ENCODE measurements at places on chromosomes 4 and X.

GRCh38 chrX:148540114-148540513 is 39.7 kb downstream of the AFF2 start:
- DNase-seq = no peak

GRCh38 chrX:129462707-129463106 is 60.6 kb downstream of the SMARCA1 start:
- DNase-seq = no peak

GRCh38 chr4:177246641-177247584 is 62.8 kb upstream of the NEIL3 start:
- DNase-seq = no peak

DNA sequence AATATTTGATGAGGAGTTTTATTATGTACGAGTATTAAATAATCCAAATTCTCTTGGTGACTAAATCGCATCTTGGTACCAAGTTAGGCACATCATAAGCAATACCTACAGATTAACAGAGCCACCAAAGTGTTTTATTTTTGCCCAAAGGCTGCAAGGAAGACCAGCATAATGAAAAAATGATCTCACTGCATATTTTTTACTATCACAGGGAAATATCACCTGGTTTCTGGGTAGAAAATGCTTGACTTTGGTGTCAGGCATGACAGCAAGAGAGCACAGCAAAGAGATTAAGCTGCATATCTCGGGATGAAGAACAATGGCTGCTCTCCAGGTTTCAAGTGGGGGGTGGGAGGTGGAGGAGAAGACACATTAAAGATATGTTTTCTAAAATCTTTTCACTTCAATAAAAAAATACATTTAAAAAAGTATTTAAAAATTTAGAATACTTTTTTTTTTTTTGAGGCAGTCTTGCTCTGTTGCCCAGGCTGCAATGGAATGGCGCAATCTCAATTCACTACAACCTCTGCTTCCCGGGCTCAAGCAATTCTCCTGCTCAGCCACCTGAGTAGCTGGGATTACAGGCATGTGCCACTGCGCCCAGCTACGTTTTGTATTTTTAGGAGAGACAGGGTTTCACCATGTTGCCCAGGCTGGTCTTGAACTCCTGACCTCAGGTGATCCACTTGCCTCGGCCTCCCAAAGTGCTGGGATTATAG is 86.1 kb downstream of the FRYL start:
- DNase-seq = no peak

DNA sequence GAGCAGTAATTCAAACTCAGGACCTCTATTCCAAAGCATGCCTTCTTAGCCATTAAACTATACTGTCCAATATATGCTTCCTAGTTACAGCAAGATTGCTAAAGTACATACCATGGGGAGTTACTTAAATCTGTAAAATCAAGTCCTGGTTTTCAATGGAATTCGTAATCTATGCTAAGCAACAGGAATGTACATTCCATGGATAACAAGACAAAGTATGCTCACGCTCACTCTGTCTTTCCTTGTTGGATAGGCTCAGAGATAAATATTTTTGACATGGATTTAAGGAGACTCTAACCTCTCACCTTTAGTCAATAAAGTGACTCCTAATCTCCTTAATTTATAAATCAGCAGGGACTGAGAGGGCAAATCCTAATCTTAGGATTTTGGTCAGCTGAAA is 47.3 kb upstream of the STK26 start:
- DNase-seq = no peak

- no peak for DNase-seq
Measured at GRCh38 chrX:133989490-133989889, 4.1 kb upstream of the GPC3 start.

DNA sequence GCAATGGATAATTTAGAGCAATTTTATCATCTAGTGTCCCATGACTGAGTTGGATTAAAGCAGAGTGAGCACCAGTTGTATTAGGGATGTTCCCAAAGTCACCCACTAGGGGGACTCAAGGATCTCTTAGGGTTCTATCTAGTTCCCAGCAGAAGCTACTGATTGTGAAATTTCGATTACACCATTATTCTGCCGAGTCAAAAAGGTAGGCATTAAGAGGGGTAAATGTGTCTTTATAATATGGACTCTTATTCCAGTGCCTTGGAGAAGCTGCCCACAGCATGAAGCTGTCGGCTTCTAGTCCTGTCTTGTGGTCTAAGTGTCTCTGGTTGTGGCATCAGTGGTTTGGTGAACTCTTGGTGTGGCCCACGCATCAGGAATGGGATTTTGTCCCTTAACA is 53.3 kb downstream of the RGS12 start:
- DNase-seq = no peak

- DNase-seq = no peak
Measured at GRCh38 chrX:150983521-150984168, 510 bp downstream of the HMGB3 start.

DNA sequence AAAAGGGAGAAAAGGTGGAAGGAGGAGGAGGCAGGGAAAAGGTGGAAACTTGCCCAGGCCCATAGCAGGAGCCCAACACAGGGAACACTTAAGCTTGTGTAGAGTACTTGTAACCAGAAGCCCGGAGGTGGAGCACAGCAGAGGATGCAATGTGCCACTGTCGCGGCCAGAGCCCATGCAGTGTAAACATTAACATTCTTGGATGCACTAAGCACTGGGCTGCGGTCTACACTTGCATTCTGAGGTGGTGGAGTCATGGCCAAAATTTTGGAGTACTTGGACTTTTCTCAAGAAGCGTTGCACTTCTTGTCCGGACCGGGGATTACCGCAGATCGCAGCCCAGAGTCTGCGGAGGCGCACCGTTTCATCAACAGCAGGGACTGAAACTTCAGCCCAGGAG is 4.5 kb upstream of the RHOXF1 start:
- DNase-seq = no peak

DNA sequence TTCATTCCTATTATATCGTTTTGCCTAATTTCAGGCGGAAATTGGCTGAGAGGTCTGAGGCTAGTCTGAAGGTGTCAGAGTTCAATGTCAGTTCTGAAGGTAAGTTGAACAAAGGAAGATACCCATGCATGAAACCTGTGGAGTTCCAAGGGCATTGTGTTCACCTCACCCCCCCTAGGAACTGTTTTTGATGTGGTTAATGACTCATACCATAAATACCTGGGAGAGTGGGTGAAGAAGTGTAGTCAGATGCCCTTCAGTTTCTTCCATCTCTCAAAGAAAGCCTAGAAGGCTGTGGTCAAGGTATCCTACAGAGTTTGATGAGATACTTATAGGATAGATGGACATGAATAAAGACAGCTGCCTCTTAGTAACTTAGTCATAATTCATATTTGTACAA is 2.7 kb downstream of the UTP14A start:
- DNase-seq = no peak

DNA sequence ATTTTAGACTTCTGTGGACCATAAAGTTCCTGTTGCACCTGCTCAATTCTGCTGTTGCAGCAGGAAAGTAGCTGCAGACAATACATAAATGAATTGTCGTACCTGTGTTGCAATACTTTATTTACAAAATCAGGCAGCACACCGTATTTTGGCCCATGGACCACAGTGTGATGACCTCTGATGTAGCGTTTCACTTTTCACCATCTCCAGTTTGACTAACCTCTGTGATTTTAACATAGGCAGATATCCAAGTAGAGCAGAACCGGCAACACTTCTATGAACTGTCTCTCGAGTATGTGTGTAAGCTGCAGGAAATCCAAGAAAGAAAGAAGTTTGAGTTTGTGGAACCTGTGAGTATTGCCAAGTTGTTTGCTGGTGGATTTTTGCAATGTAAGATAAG is 132.7 kb downstream of the ARHGAP10 start:
- DNase-seq = no peak

DNA sequence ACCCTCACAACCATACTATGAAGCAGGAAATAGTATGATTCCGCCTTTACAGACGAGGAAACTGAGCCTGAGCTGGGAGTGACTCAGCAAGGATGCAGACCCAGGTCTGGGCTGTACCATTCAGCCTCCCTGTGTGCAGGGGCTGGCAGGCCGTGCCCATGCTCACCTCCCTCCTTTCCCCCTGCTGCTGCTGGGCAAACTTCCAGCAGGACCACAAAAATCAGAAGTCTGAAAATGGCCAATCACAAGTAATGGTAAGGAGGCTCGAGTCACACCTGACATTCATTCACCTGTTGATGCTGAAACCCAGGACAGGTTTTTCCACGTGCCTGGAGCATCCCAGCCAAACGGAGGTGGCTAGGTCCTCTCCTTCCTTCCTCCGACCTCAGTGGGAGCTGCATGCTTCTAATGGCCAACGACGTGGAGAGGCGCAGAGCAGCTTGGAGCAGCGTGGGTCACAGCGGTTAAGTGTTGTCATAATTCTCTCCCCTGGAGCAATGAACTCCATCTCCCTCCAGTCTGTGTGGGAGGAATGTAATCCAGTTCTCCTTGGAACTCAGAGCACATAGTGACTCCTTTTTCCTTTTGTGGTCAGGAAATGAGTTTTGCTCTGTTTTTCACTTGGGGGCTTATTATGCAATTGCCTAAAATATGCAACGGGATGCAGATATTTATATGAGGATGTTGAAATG is 371.7 kb downstream of the BCOR start:
- DNase-seq = no peak

- no peak for DNase-seq
Measured at GRCh38 chrX:71629467-71629866, 11.2 kb upstream of the CXCR3 start.

DNA sequence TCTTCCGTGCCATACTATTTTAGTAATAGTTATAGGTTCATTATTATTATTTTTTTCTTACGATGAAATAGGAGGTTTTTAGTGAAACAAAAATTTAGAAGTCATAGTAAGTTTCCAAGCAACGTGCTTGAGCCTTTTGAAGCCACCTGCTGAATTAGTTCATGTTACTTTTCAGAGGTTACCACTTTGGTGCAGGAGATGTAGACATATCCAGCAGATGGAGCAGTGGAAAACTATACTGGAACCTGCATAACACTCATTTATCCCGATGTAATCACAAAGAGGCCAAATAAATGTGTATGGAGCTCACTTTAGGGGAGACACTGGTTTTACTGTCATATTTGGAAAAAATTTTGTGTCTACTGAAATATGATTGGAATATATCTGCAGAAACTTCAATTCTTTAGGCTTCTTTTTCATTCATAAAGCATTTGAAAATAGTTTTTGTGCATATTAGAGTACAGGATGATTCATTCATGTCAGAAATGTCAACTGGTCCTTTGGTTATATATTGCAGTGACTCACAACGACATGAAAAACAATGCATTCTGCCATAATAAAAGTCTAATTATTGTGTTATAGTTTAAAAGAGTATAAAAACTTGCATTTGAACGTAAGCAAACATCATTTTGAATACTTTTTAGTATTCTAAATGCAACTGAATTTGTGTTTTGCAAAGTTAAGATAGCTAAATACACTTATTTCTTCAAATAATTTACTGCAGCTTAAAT is 2182.9 kb upstream of the TENM3 start:
- DNase-seq = no peak

GRCh38 chr4:48939785-48940184 is 33.2 kb upstream of the OCIAD2 start:
- no peak for DNase-seq

DNA sequence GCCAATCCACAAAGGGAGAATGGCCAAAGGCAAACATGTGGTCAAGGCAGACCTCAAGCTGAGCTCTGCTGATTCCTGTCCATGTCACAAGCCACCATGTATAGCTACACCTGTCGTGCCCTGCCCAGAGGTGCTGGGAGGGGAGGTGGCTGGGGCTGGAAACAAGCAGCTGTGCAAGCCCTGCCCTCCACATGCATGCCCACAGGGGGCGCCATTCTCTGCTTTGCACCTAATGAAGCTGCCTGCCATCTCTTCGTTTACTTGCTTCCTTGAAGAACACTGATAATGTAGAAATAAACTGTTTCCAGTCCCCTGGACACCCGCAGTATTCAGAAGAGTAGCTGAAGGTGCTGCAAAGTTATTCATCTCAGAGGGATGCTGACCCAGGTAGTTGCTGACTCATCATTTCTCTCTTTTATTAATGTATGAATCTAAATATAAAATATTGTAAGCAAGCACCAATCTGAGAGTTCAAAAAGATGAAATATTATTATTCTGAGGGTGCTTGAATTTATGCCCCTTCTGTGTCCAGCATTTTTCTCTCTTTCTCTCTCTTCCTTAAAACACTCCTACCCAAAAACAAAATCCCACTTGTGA is 278.6 kb downstream of the ADGRA3 start:
- peak; percentile 7 for DNase-seq

DNA sequence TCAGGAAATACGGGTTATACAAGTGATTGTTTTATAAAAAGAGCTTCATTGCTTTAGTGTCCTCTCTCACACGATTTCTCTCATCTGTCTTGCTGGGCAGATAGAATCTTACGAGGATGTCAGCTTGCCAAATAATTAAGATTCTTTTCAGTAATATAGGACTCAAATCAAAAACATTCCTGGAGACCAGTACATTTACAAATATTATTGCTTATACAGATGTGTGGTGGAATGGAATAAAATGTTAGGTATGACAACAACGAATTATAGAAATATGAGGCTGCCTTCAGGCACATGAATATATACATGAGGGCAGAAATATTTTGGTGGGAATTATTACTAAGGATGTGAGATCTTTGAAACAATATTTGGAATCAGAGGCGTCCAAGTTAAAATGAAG is 88.9 kb downstream of the GC start:
- no peak for DNase-seq

GRCh38 chr4:105599482-105599881 is 47.1 kb downstream of the ARHGEF38 start:
- DNase-seq = no peak

DNA sequence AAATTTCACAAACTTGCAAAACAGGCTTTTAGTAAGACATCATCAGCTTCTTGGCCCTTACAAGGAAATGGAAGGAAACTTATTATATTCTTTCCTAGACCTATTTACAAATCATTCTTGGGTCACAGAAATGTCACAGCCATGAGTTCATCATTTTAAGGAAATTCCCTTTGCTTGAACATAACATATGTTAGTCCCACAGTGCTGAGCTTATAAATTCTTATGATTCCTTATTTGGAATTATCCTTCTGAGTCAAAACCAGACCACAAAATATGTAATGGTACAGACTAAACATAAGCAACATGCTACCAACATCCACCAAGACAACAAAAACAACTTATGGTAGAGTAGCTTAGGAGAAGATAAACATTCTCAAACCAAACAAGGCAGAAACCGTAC is 236.9 kb upstream of the CTSO start:
- no peak for DNase-seq

- DNase-seq = no peak
Measured at GRCh38 chr4:41465146-41465761, 72.7 kb upstream of the LIMCH1 start.

All from stimulated activated CD8-positive, alpha-beta memory T cell treated with anti-CD3 and anti-CD28 coated beads, Interleukin-7, amount 100 ng/mL, for 48 hours (primary cell).